Stimulated activated CD8-positive, alpha-beta memory T cell treated with anti-CD3 and anti-CD28 coated beads, Interleukin-7, amount 100 ng/mL, for 1 hour (primary cell): ENCODE measurements at places on chromosomes 2 and 18.

DNA sequence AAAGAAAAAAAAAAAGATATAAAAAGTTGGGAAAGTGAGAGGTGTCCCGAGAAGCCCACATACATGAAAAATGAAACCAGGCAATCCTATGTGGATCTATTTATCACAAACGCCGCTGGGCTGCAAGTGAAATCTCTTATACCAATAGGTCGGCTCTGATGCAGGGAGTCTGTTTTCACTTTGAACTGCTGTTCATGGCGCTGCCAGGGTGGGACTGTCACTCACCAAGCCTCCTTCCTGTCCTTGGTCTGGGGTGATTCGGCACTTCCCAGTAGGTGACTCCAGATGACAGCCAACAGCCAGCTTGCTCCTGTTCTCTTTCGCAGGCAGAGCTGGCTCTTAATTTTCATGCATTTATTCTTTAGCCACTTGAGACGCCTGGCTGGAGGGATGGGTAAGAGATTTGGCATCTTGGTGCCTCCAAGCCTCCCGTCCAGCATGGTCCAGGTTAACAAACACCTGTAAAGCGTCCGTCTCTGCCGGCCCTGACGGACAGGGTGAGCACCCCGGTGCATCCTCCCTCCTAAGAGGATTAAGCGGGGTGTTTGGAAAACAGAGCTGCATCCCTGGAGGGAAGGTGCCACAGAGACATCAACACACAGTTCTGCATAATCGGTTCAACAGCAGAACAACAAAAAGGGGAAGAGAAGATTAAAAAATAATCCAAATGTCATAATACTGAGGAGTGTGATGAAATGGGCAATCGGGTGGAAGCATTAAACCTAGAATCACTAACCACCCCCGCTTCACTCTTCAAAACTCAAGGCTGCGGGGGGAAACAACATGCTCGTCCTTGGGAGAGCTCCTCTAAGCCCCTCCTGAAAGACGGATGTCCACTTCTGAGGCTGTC lies 58.7 kb downstream of the STEAP3 start:
- DNase-seq = no peak

DNA sequence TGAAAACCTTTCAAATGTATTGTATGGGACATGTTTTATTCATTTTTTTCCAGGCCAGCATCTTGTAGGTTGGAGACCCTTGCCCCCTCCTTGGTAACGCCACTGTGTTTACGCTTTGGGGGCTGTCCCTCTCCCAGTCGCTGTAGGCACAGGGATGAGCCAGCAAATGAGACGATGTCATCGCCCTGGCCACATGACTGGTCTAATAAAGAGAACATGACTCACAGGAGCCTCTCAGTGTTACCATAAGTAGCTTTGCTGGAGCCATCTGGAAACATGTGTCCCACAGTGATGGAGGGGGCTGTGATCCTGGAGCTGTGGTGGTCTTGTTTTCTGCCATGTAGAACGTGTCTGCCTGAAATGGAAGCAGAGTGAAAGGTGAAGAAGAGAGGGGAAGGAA lies 78.9 kb downstream of the CD8B2 start:
- DNase-seq = no peak

DNA sequence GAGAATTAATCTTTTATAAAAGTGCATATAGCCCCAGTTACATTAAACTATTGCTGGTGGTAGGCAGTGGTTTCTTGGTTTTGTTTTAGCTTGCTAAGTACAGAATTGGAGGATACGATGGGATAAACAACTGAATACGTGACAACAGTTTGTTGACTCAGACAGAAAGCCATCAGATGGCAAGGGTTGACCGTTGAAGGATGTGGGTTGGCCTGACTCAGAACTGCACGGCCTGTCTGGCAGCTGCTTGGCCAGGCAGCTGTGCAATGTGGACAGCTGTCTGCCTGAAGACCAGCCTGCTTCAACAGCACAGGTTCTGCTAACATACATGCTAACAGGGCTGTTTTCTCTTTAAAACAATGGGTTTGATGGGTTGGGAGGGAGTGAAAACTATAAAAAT lies 46.6 kb downstream of the PRKRA start:
- DNase-seq = no peak

- no peak for DNase-seq
Observed at GRCh38 chr2:133439565-133439920, 128.7 kb downstream of the NCKAP5 start.

GRCh38 chr2:156339110-156339847 lies 6.8 kb upstream of the NR4A2 start:
- DNase-seq = no peak

DNA sequence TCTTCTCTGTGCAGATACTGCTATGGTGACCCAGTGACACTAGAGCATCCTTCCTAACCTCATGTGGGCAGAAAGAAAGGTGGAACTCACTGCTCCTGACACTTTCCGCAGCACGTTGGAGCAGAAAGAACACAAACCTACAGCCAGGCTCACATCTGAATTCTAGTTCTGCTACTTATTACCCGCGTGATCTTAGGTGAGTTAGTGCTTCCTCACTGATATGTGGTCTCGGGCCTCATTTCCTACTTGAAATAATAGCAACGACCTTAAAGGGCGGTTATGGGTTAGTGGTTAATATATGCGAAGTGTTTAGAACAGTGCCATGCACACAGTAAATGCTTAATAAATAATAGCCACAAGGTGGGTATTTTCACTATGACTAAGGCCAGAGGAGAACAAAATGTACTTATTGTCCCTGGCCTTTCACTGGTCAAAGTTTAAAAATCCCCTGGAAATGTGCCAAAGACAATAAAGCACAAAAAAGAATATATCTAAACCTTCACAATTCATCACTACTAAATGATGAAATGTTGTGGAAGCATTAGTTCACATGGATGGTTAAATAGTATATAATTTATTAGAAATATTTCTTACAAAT lies 66.6 kb downstream of the MYOM1 start:
- DNase-seq = no peak

DNA sequence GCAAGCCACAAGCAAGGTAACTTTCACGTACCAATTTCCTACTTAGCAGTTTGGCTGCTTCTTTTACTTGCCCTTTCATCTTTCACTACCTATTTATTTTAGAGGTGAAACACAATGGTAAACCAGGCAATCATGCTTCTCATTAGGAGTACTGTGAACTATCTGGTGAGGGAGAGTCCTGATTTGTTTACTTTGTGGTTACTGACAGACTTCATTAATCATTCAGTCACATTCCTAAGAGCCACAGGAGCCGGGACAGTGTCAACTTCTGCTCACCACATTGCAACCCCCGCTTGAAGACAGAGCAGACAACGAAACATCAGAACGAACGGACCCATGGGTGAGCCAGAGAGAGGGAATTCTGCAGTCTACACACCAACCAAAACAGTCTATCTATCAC lies 28.8 kb downstream of the TUBB6 start:
- DNase-seq = no peak

GRCh38 chr2:81276595-81276994 lies 972.0 kb upstream of the LRRTM1 start:
- no peak for DNase-seq

DNA sequence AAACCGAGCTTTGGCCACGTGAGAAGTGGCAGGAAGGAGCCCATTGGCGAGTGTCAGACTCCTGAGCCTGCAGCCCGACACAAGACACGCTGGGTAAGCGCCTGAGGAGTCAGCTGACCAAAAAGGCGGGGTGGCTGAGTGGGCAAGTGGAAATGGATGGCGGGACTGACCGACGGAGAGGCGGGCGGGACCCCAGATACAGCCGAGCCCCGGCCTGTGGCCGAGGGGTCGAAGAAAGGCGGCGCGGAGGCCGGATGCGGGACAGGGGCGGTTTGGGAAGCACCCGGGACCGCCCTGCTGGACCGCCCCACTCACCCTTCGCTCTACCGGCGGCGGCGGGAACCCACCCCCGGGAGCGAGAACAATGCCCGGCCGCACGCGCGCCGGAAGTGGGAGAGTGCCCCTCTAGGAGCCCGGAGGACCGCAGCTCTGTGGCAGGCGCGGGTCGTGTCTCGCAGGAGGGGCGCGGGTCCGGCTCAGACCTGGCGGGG lies 22.8 kb downstream of the ZSCAN30 start:
- DNase-seq = peak; percentile 51

GRCh38 chr2:20643826-20644225 lies 7.1 kb downstream of the HS1BP3 start:
- no peak for DNase-seq

DNA sequence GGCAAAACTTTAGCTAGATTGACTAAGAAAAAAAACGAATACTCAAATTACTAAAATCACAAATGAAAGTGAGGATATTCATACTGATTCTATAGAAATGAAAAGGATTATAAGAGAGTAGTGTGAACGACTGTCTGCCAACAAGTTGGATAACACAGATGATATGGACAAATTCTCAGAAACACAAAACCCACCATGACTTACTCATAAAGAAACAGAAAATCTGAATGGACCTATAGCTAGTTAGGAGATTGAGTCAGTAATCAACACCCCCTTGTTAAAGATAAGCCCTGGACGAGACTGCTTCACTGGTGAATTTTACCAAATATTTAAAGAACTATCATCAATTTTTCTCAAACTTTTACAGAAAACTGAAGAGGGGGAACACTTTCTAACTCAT lies 108.8 kb upstream of the TMEM200C start:
- DNase-seq = no peak

- DNase-seq = no peak
Observed at GRCh38 chr18:13932285-13933025, 17.1 kb upstream of the MC2R start.

- no peak for DNase-seq
Observed at GRCh38 chr18:57801761-57802212, 1.3 kb downstream of the ATP8B1 start.

GRCh38 chr18:76203552-76203951 lies 291.5 kb downstream of the ZNF516 start:
- DNase-seq = no peak

DNA sequence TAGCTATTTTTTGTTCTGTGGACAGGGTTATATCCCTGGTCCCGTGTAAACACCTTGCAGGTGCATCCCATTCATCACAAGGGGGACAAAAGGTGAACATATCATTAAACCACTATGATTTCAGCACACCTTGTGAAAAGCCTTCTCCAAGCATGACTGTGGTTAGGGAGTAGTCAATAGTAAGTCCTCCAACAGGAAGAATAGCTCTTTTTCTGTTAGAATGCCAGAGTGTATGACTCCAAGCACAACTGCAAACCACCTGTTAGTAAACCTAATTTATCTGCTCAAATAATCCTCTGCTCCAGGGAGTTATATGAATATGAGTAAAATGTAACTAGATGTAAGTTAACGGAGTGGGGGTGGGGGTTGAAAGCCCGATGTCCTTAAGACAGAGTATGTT lies 240.5 kb downstream of the AGPS start:
- DNase-seq = no peak

GRCh38 chr18:64322189-64322588 lies 173.3 kb upstream of the LINC00305 start:
- no peak for DNase-seq

GRCh38 chr2:64403426-64403825 lies 50.5 kb upstream of the LGALSL start:
- DNase-seq = no peak

DNA sequence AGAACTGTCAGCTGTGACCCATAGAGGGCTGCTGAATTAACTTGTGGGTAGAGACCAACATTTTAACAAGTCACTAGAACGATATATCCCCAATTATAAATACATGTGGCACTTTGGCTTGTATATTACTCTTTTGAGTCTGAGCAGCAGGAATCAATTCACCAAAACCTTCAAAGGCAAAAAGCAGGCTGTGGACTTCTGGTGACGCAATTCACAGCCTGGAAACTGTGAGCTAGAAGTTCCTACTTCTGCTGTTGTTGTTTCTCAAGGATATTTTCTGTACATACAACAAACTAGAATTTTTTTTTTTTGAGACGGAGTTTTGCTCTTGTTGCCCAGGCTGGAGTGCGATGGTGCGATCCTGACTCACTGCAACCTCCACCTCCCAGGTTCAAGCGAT lies 37.3 kb downstream of the PTCD3 start:
- DNase-seq = no peak

- no peak for DNase-seq
Observed at GRCh38 chr18:38575648-38576047, 1010.0 kb upstream of the CELF4 start.

- DNase-seq = no peak
Observed at GRCh38 chr18:46452820-46453219, 204.2 kb downstream of the LOXHD1 start.

DNA sequence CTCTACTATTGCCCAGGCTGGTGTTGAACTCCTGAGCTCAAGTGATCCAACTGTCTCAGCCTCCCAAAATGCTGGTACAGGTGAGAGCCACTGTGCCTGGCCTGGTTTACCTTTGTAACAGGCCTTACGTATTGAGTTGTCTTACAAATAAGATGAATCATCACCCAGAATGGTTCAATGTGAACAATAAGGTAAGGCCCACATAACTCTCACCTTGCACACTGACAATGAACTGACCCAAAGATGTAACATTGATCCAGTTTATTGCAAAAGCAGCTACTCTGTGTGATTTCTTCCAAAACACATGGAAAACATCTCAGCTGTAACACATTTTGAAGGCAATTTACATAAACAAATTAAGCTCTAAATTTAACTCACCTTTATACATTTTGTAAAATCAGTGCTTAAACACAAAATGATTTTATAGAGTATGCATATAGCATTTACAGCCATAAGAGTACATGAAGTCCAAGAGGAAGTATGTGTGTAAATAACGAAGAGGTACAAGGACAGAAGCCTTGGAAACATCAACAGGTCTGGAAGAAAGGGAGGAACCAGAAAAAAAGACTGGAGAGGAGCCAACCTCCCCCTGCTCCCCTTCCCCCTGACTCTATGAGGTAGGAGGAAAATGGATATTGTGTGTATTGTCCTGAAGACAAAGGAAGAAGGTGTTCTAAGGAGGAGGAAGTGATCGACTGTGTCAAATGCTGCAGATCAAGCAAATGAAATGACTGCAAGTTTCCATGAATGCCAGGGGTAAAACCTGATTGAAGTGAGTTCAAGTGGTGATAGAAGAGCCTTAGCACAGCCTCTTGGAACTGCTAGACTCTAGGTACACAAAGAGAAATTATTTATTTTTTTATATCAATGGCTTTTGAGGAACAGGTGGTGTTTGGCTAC lies 5.6 kb upstream of the WDFY1 start:
- no peak for DNase-seq

DNA sequence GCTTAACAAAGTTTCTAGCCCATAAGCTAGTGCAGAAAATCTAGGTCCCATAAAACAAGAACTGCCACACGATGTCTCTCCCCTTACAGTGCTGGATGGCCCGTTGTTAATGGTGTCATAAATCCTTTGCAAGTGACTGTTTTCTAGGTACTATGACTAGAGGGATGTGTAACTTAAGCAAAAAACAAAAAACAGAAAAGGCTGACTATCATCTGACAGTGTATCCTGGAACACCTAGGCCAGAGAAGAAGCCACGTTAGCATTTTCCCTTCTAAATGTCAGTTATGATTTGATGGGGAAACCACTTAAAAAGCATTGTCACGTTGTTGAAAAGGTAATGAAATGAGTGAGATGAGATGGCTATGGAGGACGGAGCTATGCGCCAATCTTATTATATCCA lies 2.4 kb downstream of the CASP8 start:
- no peak for DNase-seq

- DNase-seq = no peak
Observed at GRCh38 chr2:74706741-74707140, 52.7 kb downstream of the SEMA4F start.

- no peak for DNase-seq
Observed at GRCh38 chr18:36769172-36769571, 59.6 kb downstream of the TPGS2 start.

- DNase-seq = no peak
Observed at GRCh38 chr2:109382951-109383350, 230.8 kb downstream of the SEPTIN10 start.
